HuH-7 (cell line): ENCODE measurements at places on chromosomes 13 and 19.

DNA sequence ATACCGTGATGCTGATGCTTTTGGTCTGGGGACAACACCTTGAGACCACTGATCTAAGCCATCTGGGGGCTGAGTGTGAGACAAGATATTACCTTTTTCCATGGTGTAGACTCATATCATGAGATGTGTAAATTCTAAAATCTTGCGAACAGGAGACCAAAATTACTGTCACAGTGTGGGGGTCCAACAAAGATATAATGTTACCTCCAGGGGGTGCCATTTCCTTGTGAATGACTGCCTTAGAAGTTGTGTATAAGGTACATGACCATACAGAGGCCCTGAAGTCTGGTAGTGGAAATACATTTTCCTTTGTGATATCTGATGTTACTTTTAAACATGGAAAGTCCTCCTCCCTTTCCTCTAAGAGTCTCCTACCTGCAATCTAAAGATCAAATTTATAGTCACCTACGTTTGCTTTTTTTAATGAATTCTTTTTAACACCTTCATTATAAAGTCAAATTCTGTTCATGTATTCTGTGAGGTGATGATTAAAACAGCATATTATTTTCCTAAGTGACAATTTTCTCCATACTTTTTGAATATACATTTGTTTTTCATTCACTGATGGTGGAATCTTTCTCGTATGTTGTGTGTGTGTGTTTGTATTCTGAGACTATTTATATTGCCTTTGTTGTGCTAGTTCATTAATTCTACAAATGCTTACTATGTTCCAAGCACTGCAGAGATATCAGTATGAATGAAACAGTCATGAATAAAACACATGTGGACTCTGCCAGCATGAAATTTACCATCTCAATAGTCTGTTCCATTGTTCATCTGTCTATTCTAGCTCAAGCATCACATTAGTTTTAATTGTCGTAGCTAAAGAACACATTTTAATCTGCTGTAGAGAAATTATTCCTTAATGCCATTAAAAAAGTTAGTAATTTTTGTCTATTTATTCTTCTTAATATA is 113.7 kb downstream of the RFC3 start:
- peak; percentile 26 for DNase-seq

GRCh38 chr19:18304208-18304457 is 18.7 kb downstream of the LSM4 start:
- DNase-seq, result no peak

GRCh38 chr13:60150538-60150937 is 13.2 kb downstream of the DIAPH3 start:
- DNase-seq, result no peak

- no peak for DNase-seq
These were observed 7.2 kb upstream of the FCHO1 start for GRCh38 chr19:17743874-17744580.

- DNase-seq, result no peak
These were observed 185.8 kb downstream of the B3GLCT start for GRCh38 chr13:31385540-31385939.

DNA sequence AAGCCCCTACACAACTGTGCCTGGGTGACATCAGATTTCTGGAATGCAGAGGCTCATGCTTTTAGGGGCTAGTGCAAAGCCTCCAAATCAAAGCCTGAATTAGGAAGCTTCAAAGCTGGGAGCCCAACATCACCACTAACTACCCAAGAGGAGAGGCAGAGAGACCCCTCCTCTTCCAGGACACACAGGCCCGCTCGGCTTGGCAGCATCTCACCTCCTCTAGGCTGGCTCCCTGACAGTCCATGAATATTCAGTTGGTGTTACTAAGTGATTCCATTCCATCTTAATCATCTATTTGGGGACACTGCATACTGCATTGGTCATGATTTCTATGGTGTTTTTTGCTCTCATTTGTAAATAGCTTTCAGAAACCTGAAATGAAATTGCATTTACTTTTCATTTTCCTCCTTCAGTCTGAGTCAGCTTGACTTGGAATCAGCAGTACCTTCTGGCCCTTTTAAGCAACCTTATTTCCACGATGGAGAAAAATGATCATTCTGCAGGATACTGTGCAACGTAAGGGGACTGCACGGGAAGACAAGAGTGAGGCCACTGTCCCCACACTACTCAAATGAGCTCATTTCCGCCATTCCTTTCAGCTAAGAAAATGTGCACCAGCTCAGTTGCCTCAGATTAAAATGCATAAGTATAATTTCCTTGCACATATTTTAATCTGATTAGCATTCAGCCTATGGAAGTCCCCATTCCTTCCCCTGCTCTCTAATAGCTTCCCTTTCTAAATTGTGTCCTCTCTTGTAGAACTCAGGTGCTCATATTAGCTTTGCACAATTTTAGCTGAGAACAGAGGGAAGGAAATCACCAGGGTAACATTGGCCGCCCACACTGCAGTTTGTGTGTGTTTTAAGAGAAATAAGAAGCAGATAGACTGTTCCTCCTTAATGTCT is 219.9 kb downstream of the RFC3 start:
- DNase-seq, result no peak

DNA sequence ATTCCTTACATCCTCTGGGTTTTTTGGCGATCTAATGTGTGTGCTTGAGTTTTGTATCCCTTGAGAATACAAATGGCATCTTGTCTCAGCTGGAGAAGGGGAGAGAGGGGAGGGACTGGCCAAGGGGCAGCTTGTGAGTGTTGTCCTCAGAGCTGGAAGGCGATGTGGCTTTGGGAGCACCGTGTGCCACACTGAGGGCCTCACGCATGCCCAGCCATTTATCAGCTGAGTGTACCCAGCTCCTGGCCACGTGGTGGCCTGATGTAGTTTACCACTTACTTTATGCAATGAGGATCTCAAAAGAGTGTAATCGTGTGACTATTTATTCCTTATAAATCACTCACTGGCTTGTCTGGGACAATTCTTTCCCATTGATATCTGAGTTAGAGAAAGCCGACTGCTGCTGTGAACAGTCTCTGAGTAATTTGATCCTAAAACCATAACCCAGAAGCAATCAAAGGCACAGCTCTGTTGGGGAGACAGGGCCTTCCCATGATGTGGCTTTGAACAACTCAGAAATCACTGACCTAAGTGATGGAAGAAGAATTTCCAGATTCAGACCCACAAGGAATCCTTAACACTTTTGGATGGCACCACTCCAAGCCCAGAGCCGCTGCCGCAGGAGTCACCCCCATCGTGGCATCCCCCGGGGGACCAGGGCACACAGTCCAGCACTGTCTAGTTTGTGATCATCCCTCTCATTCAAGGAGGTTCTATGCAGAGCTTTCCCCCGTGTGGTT is 53.9 kb upstream of the MTIF3 start:
- no peak for DNase-seq

- DNase-seq, result no peak
These were observed 259.7 kb downstream of the FGF9 start for GRCh38 chr13:21930536-21930935.

GRCh38 chr13:101915331-101915730 is 462.9 kb downstream of the ITGBL1 start:
- no peak for DNase-seq

GRCh38 chr19:37933937-37934358 is 26.9 kb downstream of the SIPA1L3 start:
- DNase-seq, result peak; percentile 65

GRCh38 chr19:29001141-29001581 is 211.8 kb downstream of the UQCRFS1 start:
- DNase-seq, result no peak

- no peak for DNase-seq
These were observed 35.0 kb upstream of the NANOS3 start for GRCh38 chr19:13841962-13842290.

DNA sequence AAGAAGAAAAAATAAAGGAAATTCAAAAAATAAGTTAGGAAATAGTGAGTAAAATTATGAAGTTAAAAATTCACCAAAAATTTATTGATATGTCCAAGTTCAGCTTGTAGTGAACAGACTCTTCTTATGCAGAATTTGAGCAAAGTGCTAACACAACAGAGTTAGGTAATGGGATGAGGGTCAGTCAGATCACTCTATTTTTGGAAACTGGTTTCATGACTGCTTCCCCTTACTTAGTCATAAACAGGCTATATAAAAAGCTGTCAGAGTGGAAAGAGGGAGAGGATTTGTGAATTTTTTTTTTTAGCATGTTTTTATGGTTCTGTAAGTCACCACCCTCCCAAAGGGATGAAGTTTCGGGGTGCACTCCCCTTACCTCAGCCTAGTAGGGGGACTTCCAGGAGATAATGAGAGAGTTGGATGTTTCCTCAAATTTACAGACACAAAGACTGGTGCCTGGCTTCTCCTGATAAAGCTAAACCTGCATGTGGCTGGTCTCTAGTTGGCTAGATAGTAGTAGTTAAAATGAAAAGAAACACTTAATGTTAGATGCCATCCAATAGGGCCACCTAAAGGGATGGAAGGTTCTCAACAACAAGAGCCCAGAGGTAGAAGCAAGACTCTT is 4.5 kb downstream of the CPB2 start:
- DNase-seq, result no peak

DNA sequence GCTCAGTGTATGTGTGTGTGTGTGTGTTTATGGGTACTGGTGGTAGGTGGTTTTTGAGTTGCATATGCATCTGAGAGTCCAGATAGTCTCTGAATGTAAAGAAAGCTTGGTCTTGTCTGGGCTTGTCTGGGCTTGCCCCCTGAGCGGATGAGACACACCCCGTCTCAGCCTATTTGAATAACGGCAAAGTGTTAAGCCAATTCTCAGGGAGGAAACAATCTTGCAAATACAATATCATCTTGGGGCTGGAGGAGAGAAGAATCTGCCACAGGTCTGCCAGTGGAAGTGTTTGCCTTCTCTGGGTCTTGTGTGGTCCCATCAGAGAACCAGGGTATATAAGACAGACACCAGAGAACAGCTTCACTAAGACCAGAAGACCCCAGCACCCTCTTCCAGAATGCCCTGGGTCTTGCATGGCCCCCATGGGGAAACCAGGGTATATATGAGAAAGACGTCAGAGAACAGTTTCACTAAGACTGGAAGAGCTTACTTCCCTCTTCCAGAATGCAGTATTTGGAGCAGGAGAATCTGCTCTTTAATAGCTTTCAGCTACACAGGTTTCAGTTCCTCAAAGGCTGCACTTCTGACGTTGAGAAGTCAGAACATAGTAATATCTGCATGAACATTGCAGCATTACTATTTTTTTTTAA is 13.3 kb downstream of the CD70 start:
- DNase-seq, result no peak

- no peak for DNase-seq
These were observed 348.5 kb upstream of the ARGLU1 start for GRCh38 chr13:106916329-106916976.

GRCh38 chr13:18960637-18961227 is 220.9 kb downstream of the TUBA3C start:
- DNase-seq, result no peak

DNA sequence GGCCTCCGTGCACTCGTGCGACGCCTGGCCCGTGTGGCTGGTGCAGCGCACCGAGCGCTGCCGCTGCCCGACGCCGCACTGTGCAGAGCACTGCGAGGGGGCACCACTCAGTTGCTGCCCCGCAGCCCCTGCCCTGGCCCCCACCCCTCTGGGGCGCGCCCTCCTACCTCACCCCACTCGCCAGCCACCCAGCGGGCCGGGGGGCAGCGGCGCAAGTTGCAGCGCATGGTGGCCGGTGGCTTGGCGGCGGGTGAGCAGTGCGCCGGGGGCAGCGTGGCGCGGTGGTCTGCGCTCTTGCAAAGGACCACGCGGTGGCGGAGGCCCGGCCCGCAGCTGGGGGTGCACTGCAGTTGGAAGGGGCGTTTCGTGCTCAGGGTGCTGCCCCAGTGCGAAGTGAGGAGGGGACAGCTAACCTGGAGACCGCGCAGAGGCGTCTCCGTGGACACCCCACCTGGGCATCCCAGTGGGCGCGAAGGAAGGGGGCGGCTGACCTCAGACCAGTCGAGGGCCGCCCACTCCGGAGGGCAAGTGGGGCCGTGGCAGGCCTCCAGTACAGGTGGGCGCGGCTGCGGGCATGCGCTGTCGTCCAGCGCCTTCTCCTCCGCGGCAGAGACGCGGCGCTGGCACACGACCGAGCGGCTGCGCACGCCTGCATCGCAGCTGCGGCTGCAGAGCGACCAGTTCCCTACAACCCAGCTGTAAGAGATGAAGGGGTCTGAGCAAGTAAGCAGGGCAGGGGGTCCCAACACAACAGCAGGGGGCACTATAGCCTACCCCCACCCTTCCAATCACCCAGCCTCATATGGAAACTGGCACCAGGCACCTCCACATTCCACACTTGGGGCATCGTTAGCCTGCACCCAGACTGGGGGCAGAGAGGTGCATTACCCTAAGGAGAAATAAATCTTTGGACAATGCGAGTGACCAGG is 8.0 kb upstream of the MYO1F start:
- no peak for DNase-seq

GRCh38 chr19:48325265-48325910 is at the start of gene EMP3:
EMP3 (plus strand) TSS chr19:48325552; CDS start chr19:48326845, 1,293 bp downstream.
- DNase-seq, result no peak

- DNase-seq, result no peak
These were observed 217.4 kb downstream of the DLEU7 start for GRCh38 chr13:50626101-50626547.

DNA sequence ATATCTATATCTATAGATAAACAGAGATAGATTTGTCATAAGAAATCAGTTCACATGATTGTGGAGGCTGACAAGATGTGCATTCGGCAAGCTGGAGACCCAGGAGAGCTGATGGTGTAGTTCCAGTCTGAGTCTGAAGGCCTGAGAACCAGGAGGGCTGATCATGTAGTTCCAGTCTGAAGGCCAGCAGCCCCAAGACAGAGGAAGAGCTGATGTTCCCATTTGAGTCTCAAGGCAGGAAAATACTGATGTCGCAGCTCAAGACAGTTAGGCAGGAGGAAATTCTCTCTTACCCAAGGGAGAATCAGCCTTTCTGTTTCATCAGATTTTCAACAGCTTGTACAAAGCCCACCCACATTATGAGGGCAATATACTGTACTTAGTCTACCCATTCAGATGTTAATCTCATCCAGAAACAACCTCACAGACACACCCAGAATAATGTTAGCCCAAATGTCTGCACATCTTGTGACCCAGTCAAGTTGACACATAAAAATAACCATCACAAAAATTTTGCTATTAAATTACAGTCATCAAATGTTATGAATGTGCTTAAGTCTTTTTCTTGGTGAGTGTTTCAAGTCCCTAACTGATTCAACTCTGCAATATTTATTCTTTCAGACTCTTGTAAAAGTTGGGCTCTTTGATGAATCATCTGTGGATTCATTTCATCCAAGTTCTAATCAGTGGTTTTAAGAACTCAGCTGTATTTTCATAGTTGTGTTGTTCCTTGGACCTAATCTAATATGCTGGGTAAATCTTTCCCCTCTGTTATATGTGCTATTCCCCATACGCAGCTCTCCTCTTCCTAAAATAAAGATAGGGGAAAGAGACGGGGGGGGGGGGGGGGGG is 22.7 kb upstream of the LRCH1 start:
- DNase-seq, result no peak

- DNase-seq, result no peak
These were observed 22.8 kb upstream of the EMP3 start for GRCh38 chr19:48302600-48302959.

GRCh38 chr19:50387176-50387867 is 3.2 kb downstream of the POLD1 start:
- no peak for DNase-seq

- DNase-seq, result no peak
These were observed 90.1 kb downstream of the ANKRD10 start for GRCh38 chr13:110824702-110825300.
